ENCODE measurements at places on chromosomes 12 and 14.

DNA sequence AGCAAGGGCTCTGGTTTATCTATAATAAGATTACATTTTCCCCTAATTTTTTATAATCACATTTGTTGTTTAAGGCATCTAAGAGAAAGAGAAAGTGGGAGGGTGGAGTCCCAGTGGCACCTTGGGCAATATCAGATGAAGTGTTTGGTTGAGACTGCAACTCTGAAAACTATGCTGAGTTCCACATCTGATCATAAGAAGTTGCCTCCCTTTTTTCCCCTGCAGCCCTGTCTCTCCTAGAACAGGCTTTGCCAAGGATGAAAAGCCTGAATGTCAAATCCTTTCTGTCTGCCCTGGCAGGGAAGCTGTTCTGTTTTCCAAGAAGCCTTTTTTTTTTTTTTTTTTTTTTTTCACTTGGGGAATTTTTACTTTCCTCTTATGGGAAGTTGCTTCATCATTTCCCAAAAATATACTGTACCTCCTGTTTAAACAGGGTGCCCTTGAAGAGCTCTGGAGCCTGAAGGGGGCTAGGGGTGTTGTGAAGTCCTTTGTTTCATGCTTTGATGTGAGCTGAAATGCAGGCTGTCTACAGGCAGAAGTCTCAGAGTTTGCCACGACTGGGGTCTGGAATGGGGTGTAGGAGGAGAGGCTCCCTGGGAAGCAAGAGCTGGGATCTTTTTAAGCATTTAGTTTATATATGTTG, 71.3 kb downstream of the SUSD6 start:
- no peak for DNase-seq

GRCh38 chr12:120766566-120766965, 40.9 kb downstream of the ACADS start:
- DNase-seq = no peak

DNA sequence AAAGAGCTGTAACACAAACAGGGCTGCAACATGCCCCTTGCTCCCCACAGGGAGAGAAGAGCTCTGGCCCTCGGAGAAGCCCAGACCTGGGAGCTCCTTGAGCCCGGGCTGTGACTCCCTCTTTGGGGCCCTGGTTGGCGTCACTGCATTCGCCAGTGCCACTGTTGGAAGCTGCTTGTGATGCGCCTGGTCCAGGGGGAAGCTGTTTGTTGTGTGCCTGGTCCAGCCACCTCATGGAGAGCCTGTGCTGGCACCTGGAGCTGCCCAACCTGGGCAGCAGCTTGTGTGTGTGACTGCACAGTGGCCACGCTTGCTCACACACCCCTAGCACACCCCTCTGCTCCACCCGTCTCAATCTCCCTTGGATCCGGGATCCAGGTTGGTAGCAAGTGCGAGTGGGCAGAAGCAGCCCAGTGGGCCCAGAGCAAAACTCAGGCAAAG, 49.5 kb downstream of the A2M start:
- DNase-seq = no peak

DNA sequence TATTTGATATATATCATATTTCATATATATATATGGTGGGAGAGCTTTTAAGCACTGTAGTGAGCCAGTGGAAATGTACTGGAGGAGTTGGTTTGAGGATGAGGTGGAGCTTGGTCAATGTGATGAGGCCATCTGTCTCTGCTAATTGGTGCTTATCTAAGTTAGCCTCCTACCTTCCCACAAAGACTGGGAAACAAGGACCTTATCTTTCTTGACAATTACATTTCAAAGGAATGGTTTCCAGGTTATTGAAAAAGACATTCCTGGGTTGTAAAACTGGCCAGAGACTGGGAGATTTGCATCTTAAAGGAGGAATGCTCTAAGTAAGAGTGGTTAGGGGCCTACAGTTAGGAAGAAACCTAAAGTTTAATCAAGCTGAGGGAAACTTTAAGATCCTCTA, 212.8 kb upstream of the SYT1 start:
- no peak for DNase-seq

DNA sequence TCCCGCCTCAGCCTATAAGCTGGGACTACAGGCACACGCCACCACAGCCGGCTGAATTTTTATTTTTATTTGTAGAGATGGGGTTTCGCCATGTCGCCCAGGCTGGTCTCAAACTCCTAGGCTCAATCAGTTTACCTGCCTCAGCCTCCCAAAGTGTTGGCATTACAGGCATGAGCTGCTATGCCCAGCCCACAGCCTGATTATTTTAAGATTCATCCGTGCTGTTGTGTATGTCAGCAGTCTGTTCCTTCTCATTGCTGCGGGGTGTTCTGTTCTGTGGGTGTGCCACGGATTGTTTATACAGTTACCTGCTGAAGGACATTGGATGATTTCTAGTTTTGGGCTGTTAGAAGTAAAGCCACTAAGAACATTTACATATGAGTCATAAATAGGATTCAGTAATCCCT, 9.6 kb upstream of the EP400 start:
- DNase-seq = no peak

- DNase-seq = no peak
Measured at GRCh38 chr12:87413784-87414183, 615.4 kb downstream of the C12orf50 start.

Measured in NAMALWA (cell line).